ENCODE measurements at places on chromosomes 2 and 18.

DNA sequence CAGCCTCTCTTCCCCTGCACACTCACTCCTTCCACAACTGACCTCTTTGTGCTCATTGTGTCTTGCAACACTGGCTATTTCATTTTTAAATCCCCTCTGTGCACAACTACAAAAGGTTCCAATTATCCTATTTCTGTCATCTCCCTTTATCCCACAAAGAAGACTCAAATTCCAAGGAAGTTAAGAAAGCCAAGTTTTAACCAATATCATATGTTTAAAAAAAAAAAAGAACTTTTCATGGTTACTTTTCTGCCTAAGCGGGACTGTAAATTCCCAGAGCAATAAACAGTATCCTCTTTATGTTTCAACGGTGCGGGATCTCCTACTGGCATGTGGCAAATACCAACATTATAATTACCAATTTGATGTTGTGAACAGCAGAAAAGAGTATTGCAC is 83.8 kb downstream of the DOCK10 start:
- H3K4me1 ChIP-seq: peaks cover 5% of the 10 kb centered on the region
- no peak overlapping the region for H3K4me3 ChIP-seq
- H3K27me3 ChIP-seq: peaks cover 4% of the 10 kb centered on the region
- no peak for DNase-seq
- no peaks in the 10 kb centered on the region for H3K36me3 ChIP-seq

DNA sequence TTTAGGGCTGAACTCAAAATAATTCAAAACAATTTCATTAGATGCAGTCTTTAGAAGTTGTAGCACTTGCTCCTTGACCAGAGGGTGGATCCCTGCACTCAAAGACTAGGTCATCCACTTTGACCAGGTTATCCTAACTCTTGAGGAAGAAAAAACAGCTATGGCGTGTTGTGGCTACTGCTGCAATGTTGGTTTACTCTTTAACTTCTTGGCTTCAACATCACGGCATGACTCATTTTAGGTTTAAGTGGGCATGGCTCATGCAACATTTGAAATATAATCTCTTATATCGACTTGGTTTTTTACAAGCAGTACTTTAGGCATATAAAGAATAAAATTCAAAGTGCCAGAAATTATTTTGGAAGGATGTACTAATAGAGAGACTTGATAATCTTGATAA is 35.4 kb downstream of the ANKRD29 start:
- no peak overlapping the region for H3K27ac ChIP-seq
- DNase-seq: no peak
- H3K4me3 ChIP-seq: no peak overlapping the region
- H3K36me3 ChIP-seq: no peaks in the 10 kb centered on the region

GRCh38 chr2:189952536-189953109 is 109.9 kb downstream of the MSTN start:
- H3K4me3 ChIP-seq: no peak overlapping the region
- no peaks in the 10 kb centered on the region for H3K36me3 ChIP-seq
- no peak for DNase-seq
- no peak overlapping the region for H3K27ac ChIP-seq

DNA sequence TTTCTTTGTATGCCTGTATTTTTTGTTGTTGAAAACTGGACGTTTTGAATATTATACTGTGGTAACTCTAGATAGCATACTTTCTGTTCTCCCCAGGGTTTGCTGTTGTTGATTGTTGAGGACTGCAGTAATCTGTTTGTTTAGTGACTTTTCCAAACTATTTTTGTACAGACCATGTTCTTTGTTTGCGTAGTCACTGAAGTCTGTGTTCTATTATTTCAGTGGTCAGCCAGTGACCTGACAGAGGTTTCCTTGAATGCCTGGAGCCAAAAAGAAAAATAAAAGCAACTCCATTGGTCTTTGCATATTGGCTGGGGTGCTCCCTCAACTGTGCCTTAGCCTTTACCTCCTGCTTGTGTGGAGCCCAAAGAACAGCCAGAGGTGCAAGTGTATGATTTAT is 42.7 kb upstream of the PHLPP1 start:
- DNase-seq: no peak
- peaks cover 11% of the 10 kb centered on the region for H3K4me1 ChIP-seq
- no peaks in the 10 kb centered on the region for H3K27me3 ChIP-seq

GRCh38 chr2:61993422-61994024 is 88.0 kb downstream of the COMMD1 start:
- H3K27me3 ChIP-seq: no peaks in the 10 kb centered on the region
- peaks cover 6% of the 10 kb centered on the region for H3K4me1 ChIP-seq
- H3K36me3 ChIP-seq: peaks cover under 1% of the 10 kb centered on the region
- no peak overlapping the region for H3K27ac ChIP-seq
- no peak for DNase-seq
- no peak overlapping the region for H3K4me3 ChIP-seq

GRCh38 chr2:233974530-233975071 is 57.4 kb downstream of the TRPM8 start:
- no peak overlapping the region for H3K4me3 ChIP-seq
- no peak overlapping the region for H3K27ac ChIP-seq
- H3K27me3 ChIP-seq: peaks cover 20% of the 10 kb centered on the region
- peaks cover 4% of the 10 kb centered on the region for H3K4me1 ChIP-seq

GRCh38 chr2:45337481-45337880 is 273.6 kb downstream of the SRBD1 start:
- no peak overlapping the region for H3K27ac ChIP-seq
- H3K4me3 ChIP-seq: no peak overlapping the region
- no peaks in the 10 kb centered on the region for H3K36me3 ChIP-seq
- no peak for DNase-seq
- H3K4me1 ChIP-seq: no peaks in the 10 kb centered on the region

DNA sequence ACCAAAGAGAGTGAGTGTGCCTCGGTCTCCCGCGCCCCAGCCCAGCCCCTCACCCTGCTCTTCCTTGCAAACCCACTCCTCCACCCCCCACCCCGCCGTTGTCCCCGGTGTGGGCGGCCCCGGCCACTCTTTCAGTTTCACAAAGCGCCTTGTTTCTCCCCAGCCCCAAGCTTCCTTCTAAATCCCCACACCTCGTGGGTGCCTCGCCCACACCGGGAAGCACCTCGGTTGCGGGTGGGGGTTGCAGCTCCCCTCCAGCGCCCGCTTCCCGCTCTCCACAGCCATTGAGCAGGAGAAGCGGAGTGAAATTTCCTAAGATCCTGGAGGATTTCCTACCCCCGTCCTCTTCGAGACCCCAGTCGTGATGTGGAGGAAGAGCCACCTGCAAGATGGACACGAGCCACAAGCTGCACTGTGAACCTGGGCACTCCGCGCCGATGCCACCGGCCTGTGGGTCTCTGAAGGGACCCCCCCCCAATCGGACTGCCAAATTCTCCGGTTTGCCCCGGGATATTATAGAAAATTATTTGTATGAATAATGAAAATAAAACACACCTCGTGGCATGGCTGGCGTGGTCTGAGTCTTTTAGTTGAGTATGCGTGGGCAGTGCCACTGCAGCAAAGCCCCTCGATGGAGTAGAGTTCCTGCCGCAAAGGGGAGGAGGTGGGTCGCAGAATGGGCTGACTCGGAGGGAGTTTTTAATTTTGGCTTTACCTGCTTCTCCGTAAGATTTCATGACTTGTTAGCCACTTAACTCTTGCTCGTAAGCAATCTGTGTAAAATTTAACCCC is 848 bp downstream of the TMSB10 start:
- peaks cover 8% of the 10 kb centered on the region for H3K27me3 ChIP-seq
- peak overlapping the region; percentile 96 for H3K4me3 ChIP-seq
- peak overlapping the region; percentile 94 for H3K27ac ChIP-seq
- H3K4me1 ChIP-seq: peaks cover 19% of the 10 kb centered on the region

GRCh38 chr2:44943031-44943692 is 1.7 kb downstream of the SIX3 start:
- peaks cover 28% of the 10 kb centered on the region for H3K4me1 ChIP-seq
- H3K27ac ChIP-seq: no peak overlapping the region
- DNase-seq: no peak
- no peaks in the 10 kb centered on the region for H3K36me3 ChIP-seq
- H3K4me3 ChIP-seq: peak overlapping the region; percentile 24

- H3K4me3 ChIP-seq: peak overlapping the region; percentile 79
- H3K27ac ChIP-seq: no peak overlapping the region
- H3K27me3 ChIP-seq: peaks cover 54% of the 10 kb centered on the region
- no peaks in the 10 kb centered on the region for H3K36me3 ChIP-seq
- DNase-seq: no peak
These were observed 1.2 kb upstream of the GPR39 start for GRCh38 chr2:132415256-132415914.

DNA sequence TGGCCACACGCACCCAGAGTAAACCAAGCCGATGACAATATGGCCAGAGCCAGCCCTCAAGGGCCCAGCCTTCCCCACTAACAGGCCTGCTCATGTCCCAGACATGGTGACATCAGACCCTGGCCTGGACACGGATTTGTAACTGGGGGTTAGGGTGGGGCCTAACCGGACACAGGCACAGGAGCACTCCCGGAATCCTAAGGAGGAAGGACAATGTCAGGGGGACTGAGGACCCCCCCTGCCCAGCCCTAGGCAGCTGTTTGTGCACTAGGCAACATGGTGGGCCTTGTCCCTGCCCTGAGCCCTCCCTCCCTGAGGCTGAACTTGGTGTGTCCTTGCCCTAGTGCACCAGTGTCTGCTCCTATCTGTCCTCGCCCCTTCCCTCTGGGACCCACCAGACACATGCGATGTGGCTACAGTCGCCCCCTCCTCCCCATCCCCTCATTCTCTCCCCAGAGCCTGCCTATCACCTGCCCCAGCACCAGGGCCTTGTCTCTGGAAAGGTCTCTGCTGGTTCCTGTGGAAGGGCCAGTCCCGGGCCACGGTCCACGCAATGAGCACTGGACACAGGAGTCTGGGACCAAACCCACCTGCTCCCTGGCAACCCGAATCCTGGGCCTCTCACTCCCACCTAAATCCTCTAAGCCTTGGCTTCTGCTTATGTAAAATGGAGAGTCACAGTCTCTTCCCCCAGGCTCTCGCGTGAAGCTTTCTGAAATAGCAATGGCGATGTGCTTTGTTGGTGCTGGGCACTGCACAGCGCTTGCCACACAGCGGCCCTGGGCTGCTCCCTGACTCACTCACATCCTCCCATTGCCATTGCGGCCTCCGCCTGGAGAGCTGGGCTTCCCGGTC is 76.5 kb upstream of the RAB6C start:
- no peak overlapping the region for H3K27ac ChIP-seq
- no peak overlapping the region for H3K4me3 ChIP-seq
- no peak for DNase-seq

DNA sequence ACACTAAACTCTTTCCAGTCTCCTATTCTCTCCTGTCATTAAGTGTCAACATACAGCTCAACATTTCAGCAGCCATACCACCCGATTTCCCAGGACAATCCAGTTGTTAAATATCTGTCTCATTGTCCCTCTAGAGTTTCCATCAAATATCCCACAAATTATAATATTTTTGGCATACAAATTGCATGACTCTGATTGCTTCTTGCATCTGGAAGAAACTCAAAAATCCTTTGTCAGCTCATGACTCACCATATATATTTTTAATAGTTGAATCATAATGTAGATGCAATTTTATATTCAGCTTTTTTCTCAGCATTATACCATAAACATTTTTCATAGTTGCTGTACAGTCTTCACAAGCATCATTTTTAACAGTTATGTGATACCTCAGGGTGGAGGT is 7.2 kb downstream of the SLC30A3 start:
- no peak overlapping the region for H3K27ac ChIP-seq
- H3K27me3 ChIP-seq: peaks cover 68% of the 10 kb centered on the region
- H3K36me3 ChIP-seq: no peaks in the 10 kb centered on the region
- no peaks in the 10 kb centered on the region for H3K4me1 ChIP-seq
- DNase-seq: no peak

- H3K4me3 ChIP-seq: no peak overlapping the region
- no peak for DNase-seq
- no peak overlapping the region for H3K27ac ChIP-seq
- H3K36me3 ChIP-seq: no peaks in the 10 kb centered on the region
These were observed 39.7 kb upstream of the MMADHC start for GRCh38 chr2:149627111-149627801.

- H3K36me3 ChIP-seq: no peaks in the 10 kb centered on the region
- peaks cover 31% of the 10 kb centered on the region for H3K4me1 ChIP-seq
- no peak for DNase-seq
- no peak overlapping the region for H3K27ac ChIP-seq
These were observed 52.1 kb downstream of the NCK2 start for GRCh38 chr2:105796791-105797190.

DNA sequence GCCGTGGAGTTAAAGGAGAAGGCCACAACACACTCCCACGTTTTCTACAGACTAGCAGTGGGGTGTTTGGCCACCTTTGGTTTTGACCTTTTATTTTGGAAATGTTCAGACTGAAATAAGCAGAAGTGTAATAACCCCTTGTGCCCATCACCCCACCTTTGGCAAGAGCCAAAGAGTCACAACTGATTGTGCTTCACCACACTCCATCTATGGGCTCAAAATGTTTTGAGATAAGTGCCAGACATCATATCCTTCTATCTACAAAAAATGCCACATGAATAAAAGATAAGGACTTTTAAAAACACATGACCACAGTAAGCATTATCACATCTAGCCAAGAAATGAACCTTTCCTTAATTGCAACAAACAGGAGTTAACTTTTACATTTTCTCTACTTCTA is 9.9 kb upstream of the GPR35 start:
- H3K36me3 ChIP-seq: peaks cover 20% of the 10 kb centered on the region
- no peak for DNase-seq
- H3K27me3 ChIP-seq: no peaks in the 10 kb centered on the region
- no peak overlapping the region for H3K27ac ChIP-seq

DNA sequence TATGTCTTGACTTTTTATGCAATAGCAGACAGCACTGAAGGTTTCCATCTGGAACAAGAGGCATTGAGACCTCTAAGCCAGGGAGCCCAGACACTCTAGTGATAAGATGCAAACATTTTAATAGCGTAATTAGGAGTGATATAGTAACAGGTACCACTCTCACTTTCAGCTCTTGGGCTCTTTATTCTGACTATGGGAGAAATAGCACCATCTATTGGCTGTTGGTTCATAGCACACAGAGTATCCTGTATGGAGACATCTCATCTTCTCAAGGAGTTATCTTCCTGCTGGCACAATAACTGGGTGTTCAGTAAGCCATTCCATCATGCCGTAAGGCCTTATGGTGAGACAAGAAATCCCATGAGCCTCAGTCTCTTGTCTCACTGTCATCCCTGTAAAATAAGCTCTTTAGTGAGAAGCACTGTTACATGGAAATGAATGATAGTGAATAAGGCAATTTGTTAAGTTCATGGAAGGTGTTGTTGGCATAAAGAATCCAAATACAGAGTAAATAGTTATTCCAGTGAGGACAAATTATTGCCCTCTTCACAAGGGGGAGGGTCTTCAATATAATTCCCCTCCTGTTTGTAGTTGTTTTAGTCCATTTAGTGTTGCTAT is 48.3 kb downstream of the THUMPD2 start:
- no peak for DNase-seq
- H3K27me3 ChIP-seq: no peaks in the 10 kb centered on the region
- H3K27ac ChIP-seq: no peak overlapping the region
- H3K4me1 ChIP-seq: peaks cover 30% of the 10 kb centered on the region
- no peak overlapping the region for H3K4me3 ChIP-seq
- peaks cover 37% of the 10 kb centered on the region for H3K36me3 ChIP-seq

GRCh38 chr2:159573846-159574606 is 42.3 kb downstream of the BAZ2B start:
- peaks cover 7% of the 10 kb centered on the region for H3K4me1 ChIP-seq
- H3K4me3 ChIP-seq: no peak overlapping the region
- H3K27ac ChIP-seq: no peak overlapping the region
- peaks cover 41% of the 10 kb centered on the region for H3K36me3 ChIP-seq
- no peaks in the 10 kb centered on the region for H3K27me3 ChIP-seq
- no peak for DNase-seq

GRCh38 chr18:12420821-12421421 is 13.2 kb downstream of the PRELID3A start:
- no peak for DNase-seq
- H3K27me3 ChIP-seq: no peaks in the 10 kb centered on the region
- H3K27ac ChIP-seq: peak overlapping the region; percentile 91
- peak overlapping the region; percentile 78 for H3K4me3 ChIP-seq

GRCh38 chr2:36554531-36554930 is 43.4 kb downstream of the FEZ2 start:
- no peak for DNase-seq
- no peak overlapping the region for H3K27ac ChIP-seq
- H3K4me3 ChIP-seq: no peak overlapping the region
- peaks cover 32% of the 10 kb centered on the region for H3K4me1 ChIP-seq
